ENCODE measurements at places on chromosomes 1 and 21.

- DNase-seq, result no peak
Measured at GRCh38 chr1:46133181-46133658, 791 bp upstream of the PIK3R3 start.

GRCh38 chr1:88610687-88611086 is 73.4 kb upstream of the PKN2 start:
- DNase-seq, result no peak

GRCh38 chr21:17371450-17371849 is 141.4 kb upstream of the CXADR start:
- no peak for DNase-seq

- peak; percentile 22 for DNase-seq
Measured at GRCh38 chr1:223712850-223713474, 623 bp downstream of the CAPN2 start.
